ENCODE measurements at places on chromosomes 2 and 18.

DNA sequence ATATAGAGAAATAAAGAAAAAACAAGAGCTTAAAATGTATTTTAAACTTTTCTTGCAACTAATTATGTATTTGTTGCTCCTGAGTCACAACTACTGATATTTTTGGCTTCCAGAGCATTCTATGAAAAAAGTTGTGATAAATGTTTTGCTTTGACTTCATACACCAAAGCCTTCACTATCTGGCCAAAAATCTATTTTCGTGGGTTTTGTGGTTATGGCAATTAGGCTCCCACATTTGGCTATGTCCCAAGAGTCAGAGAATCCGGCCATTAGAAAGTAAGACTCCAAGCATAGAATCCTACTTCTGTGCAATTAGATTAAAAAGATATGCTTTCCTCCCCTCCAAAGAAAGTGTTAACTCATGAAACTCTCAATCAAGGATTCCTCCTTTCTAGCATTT lies 1456.1 kb upstream of the ACVR2A start:
- DNase-seq = no peak

DNA sequence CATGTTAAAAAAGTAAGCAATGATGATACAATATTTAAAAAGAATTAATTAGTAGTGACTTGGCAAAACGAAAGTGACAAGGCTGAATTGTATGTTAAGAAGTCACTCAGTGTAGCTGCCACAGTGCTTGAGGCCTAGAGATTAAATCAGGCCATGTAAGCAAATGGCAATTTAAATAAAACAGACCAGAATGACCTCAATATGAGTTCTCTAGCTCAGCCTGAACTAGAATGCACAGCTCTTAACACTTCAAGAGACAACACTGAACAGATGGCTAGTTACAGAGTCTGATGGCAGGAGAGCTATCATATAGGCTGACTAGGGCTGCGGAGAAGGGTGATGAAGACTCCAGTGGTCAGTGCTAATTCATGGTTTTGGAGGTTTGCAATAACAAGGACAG lies 117.9 kb upstream of the ZBTB14 start:
- DNase-seq = peak; percentile 57

GRCh38 chr2:174280596-174280995 lies 32.3 kb upstream of the OLA1 start:
- DNase-seq = no peak

GRCh38 chr2:199570934-199571333 lies 113.2 kb upstream of the SATB2 start:
- DNase-seq = no peak

DNA sequence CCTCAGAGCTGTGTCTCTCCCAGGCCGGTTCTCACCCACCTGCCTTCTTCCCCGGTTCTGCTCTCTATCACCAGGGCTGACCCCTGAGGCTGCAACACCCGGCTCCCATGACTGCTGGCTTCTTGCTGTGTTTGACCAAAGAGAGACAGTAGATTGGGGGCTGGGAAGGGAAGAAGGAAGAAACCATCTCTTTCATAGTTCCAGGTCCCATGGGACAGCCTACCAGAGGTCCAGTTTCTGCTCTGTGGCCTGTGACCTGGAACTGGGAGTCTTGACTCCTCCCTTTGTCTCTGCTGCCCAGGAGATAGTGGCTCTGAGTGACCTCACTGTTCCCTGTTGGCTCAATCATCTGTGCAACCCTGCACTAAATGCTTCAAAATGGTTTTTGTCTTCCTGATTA lies 38.1 kb downstream of the ALPK2 start:
- no peak for DNase-seq

DNA sequence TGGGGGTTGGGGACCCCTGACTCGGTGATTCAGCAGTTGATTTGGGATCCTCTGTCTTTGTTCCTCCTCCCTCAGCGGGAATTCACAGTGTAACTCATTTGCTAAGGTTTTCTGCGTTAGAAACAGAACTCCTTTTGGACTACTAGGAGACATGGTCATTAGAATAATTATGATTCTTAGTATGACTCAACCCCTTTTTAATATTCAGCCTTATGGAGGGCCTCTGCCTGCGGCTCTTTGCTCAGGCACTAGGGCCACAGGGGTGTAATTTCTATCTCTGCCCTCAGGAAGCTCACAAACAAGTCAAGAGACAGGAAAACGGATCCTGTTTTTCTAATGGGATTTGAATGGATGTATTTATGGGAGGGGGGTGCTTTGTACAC lies 117.4 kb downstream of the SPTBN1 start:
- DNase-seq = no peak

- DNase-seq = no peak
Measured at GRCh38 chr2:237253046-237253702, 160.8 kb downstream of the COL6A3 start.

DNA sequence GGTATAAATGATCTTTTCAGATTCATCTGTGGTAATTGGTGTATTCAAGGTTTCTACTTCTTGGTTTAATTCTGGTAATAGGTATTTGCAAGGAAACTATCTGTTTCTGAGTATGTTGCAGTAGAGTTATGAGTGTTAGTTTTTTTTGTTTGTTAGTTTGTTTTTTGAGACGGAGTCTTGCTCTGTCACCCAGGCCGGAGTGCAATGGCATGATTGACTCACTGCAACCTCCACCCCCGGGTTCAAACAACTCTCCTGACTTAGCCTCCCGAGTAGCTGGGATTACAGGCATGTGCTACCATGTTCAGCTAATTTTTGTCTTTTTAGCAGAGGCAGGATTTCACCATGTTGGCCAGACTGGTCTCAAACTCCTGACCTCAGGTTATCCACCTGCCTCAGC lies 60.9 kb upstream of the IL1R2 start:
- no peak for DNase-seq

DNA sequence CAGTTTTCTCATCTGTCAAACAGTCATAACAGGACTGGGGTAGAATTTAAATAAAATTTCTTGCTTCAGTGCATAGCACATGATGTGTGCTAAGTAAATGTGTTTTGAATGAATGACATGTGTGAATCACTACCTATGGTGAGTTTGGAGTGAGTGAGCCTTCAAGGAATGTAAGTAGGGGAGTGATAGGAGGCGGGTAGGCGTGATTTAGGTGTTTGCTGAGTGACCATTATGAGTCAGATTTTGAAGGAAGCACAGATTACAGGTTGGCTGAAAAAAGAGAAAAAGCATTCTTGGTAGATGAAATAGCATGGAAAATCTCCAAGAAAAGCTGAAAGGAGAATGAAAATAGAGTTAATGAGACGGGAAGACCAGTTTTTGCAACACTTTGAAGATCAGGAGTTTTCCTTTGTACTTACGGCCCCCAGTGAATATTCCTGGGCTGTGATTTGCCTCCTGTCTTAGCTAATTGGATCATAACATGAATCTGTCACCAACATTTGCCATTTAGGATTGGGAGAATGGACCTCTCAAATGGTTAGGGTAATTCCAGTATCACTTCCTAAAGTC lies 136.9 kb upstream of the GATA6 start:
- DNase-seq = no peak

DNA sequence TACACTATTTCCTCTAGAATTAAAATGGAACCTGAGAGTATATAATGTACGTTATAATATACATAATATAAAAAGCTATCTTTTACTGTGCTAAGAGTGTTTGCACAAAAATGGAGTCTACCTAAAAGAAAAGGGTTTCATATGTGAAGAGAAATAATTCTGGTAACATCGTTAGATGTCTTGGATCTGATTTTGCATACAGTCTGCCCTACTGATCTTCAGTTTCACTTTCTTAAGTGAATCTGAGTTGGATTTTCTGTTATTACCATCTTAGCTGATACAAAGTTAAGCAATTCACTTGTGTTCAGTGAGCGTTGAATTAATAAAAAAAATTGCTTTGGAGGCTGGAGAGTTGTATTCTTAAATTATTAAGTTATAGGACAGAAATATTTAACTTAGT lies 502.1 kb upstream of the TMEFF2 start:
- DNase-seq = no peak

DNA sequence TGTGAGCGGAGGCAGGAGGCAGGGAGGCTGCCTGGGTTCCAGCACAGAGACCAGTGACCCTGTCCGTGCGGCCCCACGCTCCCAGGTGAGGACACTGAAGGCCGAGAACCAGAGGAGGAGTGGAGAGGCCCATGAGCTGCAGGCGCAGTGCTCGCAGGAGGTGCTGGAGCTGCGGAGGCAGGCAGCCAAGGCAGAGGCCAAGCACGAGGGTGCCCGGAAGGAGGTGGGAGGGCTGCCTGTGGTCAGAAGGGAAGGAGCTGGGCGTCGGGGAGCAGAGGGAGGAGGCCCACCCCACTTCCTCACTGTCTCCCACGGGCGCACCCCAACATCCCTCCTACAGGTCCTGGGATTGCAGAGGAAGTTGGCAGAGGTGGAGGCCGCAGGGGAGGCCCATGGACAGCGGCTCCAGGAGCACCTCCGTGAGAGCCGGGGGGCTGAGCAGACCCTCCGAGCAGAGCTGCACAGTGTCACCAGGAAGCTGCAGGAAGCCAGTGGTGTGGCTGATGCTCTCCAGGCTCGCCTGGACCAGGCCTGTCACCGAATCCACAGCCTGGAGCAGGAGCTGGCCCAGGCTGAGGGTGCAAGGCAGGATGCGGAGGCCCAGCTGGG lies 33.0 kb upstream of the SNED1 start:
- DNase-seq = peak; percentile 44

GRCh38 chr2:647691-648231 lies 29.4 kb downstream of the TMEM18 start:
- no peak for DNase-seq

DNA sequence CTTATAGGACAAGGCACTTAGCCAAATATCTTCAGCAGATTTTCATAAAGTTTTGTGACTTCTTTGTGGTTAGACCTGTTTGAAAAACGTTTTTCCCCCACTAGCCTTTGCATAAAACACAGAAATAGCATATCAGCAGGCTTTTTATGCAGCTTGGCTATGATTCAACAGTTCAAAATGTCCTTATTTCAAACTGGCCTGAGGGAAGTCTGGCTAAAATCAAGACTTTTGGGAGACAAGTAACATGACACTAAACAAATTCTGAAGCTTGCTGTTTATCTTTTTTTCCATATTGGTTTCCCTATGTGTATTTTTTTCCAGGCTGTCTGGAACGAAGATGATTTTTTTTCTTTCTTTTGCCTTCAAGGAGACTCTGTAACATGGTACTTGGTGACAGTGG lies 95.1 kb upstream of the L3MBTL4 start:
- DNase-seq = peak; percentile 44

DNA sequence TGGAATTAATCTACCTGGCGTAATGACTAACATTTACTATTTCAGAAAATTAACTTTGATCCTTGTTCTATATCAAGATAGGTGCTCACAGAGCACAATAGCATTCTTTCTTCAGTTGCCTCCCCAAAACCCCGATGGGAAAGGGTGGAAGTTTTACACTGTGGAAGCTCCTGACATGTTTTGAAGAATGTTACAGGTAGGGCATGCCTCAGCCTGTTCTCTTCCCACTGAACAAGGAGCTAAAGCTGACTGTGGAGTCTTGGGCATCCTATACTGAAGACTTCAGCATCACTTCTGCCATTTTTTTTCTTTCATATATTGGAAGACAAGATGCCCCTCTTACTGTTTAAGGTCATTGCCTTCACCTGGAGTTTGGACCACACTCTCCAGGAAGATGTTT lies 211.2 kb downstream of the SPP2 start:
- DNase-seq = no peak

- no peak for DNase-seq
Measured at GRCh38 chr2:236566596-236566995, 3.0 kb upstream of the ACKR3 start.

GRCh38 chr2:98505311-98505808 lies 60.7 kb downstream of the INPP4A start:
- DNase-seq = no peak

DNA sequence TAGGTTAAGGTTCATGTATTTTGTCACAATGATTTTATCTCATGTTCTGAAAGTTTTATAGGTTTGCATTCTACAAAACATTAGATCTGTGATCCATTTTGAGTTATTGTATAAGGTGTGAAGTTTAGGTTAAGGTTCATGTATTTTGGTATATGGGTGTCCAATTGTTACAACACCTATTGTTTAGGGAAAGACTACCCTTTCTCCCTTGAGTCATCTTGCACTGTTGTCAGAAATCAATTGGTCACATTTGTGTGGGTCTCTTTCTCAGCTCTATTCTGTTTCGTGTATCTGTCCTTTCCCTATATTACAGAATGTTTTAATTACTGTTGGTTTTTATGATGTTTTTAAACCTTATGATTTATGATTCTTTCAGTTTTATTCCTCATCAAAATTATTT lies 192.3 kb downstream of the MCFD2 start:
- no peak for DNase-seq

DNA sequence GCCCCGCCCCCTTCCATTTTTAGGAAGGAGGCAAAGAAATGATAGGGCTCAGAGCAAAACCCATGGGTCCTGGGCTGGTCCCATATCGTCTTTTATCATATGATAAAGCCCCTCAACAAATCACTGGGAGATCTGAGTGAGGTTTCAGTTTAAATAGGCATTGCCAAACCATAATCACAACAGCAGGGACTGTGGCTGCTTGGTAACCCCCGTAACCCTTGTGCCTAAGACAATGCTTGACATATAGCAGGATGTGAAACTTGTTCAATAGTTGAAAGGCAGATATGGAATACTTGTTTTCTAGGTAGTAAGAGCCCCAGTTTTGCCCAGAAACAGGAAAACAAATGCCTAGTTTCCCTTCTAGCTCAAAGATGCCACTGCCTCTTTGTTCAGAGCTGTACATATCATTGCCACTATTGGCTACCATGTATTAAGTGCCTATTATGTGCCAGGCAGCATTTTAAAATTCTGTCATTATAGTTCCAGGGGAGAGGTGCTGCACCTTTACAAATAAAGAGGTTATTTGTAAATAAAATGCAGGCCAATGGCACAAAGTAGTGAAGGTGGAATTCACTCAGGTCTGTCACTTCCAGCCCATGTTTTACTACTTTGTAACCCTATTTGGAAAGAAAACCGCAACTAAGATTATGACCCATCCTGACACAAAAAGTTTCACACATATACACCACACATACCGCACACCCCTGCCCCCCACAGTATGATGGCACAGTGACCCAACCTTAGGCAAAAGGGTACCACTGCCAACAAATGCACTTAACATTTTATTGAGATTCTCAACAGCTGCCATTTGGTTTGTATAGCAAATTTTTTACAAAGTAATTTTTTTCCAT lies 14.2 kb downstream of the NAGK start:
- no peak for DNase-seq

- DNase-seq = no peak
Measured at GRCh38 chr2:201797175-201797840, 9.0 kb upstream of the CDK15 start.

GRCh38 chr2:86297382-86298147 lies 39.9 kb downstream of the REEP1 start:
- DNase-seq = no peak

- DNase-seq = no peak
Measured at GRCh38 chr2:147739508-147739907, 105.3 kb upstream of the ACVR2A start.

DNA sequence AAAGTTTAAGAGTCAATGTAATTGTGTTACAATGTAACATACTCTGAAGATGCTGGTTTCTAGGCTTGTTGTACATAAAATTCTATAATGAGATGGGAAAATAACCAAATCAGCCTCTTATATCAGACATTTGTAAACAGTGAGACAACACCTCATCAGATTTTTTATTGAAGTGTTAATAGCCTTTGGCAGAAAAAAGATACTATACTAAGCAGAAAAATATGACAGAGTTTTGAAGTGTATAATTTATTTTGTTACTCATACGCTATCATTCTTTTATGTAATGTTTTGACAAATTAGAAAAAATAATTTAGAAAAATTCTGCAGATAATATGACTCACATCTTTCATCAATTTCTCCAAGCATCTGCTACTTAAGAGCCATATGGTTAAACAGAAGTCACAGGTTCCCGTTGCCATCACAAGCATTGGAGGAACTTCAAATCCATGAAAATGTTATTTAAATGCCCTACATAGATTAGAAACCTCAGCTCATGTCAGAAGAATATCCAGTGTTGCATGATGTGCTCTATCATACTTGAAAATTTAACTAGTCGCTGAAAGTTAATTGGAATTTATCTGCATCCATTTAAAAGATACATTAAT lies 535.4 kb downstream of the LRP1B start:
- no peak for DNase-seq

Measured in SK-N-SH (cell line).